Mesothelial cell of epicardium (in vitro differentiated cells): ENCODE measurements at places on chromosomes 5 and 9.

GRCh38 chr9:93886911-93887310, 68.2 kb downstream of the BARX1 start:
- peaks cover 47% of the 10 kb centered on the region for H3K27me3 ChIP-seq
- H3K27ac ChIP-seq: no peak overlapping the region
- no peaks in the 10 kb centered on the region for H3K4me1 ChIP-seq
- no peak overlapping the region for H3K4me3 ChIP-seq
- H3K36me3 ChIP-seq: no peaks in the 10 kb centered on the region
- DNase-seq: no peak

- peaks cover 7% of the 10 kb centered on the region for H3K4me1 ChIP-seq
- no peak overlapping the region for H3K4me3 ChIP-seq
- H3K27ac ChIP-seq: no peak overlapping the region
- no peaks in the 10 kb centered on the region for H3K27me3 ChIP-seq
- DNase-seq: no peak
- H3K36me3 ChIP-seq: no peaks in the 10 kb centered on the region
These were observed 142.6 kb downstream of the FAM114A2 start for GRCh38 chr5:153896117-153896516.

GRCh38 chr5:124764992-124765611, 18.7 kb upstream of the ZNF608 start:
- peaks cover 8% of the 10 kb centered on the region for H3K4me1 ChIP-seq
- H3K27ac ChIP-seq: no peak overlapping the region
- DNase-seq: no peak
- no peaks in the 10 kb centered on the region for H3K27me3 ChIP-seq
- H3K36me3 ChIP-seq: no peaks in the 10 kb centered on the region

DNA sequence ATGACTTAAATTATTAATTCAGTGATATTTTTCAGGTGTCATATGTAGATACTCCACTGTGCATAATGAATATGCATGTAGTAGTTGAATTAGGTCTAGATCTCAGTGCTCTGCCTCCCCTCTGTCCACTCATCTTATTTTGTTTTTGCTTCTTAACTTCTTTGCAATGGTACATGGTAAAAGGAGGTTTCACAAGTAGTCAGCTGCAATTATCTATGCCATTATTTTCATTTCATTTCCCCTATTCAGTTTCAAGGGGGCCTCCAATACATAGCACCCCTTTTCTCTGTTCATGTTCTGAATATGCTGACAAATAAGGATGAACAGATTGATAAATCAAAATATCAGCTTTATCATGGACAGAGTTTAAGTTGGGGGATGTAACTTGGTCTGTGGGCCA, 511.6 kb upstream of the ZNF608 start:
- H3K27ac ChIP-seq: no peak overlapping the region
- H3K4me1 ChIP-seq: peaks cover 12% of the 10 kb centered on the region
- no peak overlapping the region for H3K4me3 ChIP-seq
- H3K27me3 ChIP-seq: no peaks in the 10 kb centered on the region

GRCh38 chr5:102581011-102581410, 82.2 kb upstream of the SLCO6A1 start:
- no peaks in the 10 kb centered on the region for H3K36me3 ChIP-seq
- no peaks in the 10 kb centered on the region for H3K27me3 ChIP-seq
- no peak for DNase-seq
- peak overlapping the region; percentile 40 for H3K27ac ChIP-seq
- peaks cover 10% of the 10 kb centered on the region for H3K4me1 ChIP-seq

GRCh38 chr9:120830151-120830550, 12.6 kb downstream of the PSMD5 start:
- H3K27ac ChIP-seq: no peak overlapping the region
- H3K4me1 ChIP-seq: no peaks in the 10 kb centered on the region
- no peak for DNase-seq

DNA sequence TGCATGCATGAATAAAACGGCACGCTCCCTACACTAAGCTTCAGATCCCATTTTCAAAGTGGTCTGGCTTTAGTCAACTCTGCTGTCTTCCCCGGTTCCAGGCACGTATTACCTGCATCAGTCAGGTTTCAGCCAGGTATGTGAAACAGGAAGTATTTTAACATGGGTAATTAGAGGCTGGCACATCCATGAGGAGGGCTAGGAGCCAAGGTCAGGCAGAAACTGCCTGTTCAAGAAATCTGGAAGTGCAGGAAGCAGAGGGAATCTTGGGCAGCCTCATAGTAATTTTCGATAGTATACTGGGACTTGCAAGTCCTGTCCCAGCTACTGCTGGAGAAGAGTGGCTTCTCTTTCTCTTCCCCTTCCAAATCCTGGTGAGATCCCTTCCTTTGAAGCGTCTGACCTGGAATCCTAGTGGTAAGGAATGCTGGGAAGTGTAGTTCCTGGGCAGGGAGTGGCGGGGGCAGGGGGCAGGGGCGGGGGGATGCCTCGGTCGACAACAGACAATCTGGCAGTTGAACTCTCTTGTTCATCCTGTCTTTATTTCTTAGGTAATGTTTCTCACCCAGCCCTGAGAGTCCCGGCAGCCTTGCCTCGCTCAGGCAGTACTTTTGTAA, 403.1 kb downstream of the TLE4 start:
- no peak overlapping the region for H3K27ac ChIP-seq
- no peaks in the 10 kb centered on the region for H3K36me3 ChIP-seq
- no peak overlapping the region for H3K4me3 ChIP-seq

DNA sequence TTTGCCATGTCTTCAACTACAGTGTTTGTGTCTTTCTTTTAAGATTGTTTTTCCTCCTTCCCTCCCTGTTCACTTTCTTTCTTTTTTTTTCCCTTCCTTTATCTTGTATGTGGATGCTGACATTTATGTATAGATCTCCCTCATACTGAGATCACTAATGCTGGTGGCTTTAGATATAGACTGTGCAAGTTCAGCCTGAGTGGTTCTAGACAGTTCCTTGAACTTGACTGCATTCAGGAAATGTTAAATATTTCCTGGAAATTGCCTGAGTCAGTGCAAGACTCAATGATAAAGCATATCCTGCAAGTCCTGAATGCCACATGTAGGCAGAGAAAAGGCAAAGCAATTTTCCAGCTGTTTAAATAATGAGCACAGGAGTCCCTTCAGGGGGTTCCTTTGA, 182.5 kb upstream of the NR3C1 start:
- peak overlapping the region; percentile 70 for H3K27ac ChIP-seq
- peaks cover 60% of the 10 kb centered on the region for H3K4me1 ChIP-seq
- no peaks in the 10 kb centered on the region for H3K36me3 ChIP-seq
- no peaks in the 10 kb centered on the region for H3K27me3 ChIP-seq
- no peak for DNase-seq
- H3K4me3 ChIP-seq: no peak overlapping the region

DNA sequence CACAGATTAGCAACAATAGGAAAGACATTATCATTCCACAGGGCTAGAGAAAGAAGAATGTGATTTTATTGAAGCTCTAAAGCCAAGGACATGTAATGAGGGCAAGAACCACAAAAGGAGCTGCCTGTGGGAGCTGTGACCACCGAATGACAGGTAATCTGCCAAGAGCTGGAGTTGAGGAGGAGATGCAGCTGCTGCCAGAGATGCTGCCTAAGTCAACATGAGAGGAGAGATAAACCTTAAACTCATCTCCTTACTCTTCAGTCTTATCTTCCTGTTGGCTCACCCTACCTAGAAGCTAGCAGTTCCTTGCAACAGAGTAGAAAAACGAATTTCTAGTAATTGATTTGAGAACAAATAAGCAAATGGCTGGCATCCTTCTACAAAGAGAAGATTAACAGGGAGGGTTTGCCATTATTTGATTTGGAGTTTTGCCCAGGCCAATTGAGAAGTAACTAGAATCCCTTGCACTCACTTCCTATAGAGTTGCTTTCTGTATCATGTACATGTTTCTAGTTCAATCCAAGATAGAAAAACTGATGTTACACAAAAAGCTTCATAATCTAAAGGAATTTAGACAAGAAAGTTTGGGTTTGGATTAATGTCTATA, 539.2 kb downstream of the TLE1 start:
- H3K27ac ChIP-seq: no peak overlapping the region
- no peaks in the 10 kb centered on the region for H3K36me3 ChIP-seq
- H3K27me3 ChIP-seq: no peaks in the 10 kb centered on the region
- no peaks in the 10 kb centered on the region for H3K4me1 ChIP-seq

DNA sequence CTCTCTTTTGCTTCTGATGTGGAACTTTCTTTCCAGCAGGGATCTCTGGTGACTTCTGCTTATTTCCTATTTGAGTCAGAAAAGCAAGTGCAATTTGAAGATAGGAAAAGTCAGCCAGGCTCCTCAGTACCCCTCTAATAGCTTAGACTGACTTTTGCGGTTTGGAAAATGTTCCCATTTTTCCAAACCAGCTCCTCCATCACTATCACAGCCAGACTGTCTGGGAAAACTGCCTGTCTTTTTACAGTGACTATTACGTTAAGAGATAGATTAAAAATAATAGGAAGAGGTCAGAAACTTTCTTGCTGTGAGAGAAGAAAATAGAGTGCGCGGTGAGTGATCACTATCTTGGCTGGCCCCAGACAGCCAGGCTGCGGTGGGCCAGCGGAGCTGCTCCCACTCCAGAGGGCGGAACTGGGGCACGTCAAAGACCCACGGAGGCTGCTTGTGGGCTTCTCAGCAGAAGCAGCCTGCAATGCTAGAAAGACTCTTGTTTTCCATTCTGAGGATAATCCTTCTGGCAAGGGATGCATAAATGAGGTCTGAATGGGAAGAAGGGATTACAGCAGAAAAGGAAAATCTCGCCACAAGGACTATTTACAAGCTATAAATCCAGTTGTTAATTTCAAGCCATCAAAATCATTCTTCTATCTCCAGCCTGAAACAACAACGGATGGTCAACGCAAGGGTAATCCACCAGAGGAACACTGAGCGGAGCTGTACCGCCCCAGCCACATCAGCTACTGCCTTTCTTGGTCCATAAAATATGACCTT, 151.0 kb upstream of the MSX2 start:
- H3K36me3 ChIP-seq: no peaks in the 10 kb centered on the region
- peaks cover 48% of the 10 kb centered on the region for H3K4me1 ChIP-seq
- H3K27ac ChIP-seq: peak overlapping the region; percentile 73
- DNase-seq: no peak

GRCh38 chr5:100595152-100595811, 60.1 kb downstream of the FAM174A start:
- no peaks in the 10 kb centered on the region for H3K4me1 ChIP-seq
- H3K27ac ChIP-seq: no peak overlapping the region
- no peaks in the 10 kb centered on the region for H3K36me3 ChIP-seq
- peaks cover 6% of the 10 kb centered on the region for H3K27me3 ChIP-seq

DNA sequence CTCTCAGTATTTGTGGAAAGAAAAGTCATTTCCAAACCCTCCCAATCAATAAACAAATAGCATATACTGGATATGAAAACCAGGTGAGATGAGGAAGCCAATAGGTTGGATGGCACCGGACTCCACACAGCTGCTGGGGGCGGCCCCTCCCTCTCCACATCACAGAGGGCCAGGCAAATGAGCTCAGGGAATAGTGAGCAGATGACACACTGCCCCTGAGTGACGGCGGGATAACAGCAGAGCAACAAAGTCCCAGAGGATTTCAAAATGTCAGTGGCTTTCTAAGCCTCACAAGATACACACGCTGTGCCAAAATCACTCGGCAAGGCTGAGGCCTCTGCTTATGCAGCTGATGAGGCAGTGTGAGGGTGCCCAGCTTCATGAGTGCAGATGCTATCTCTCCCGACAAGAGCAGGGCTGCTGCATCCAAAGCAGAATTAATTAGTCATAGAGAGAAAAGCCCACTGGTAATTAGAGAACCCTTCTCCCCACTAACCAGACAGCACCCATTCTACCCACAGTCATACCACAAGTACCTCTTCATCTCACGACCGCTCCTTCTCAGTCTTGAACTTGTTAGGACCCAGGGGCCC, 235.0 kb upstream of the NFIL3 start:
- no peak overlapping the region for H3K4me3 ChIP-seq
- H3K27ac ChIP-seq: no peak overlapping the region
- peaks cover 11% of the 10 kb centered on the region for H3K27me3 ChIP-seq
- DNase-seq: no peak

GRCh38 chr5:171762903-171763302, 22.7 kb upstream of the SMIM23 start:
- H3K36me3 ChIP-seq: no peaks in the 10 kb centered on the region
- no peak for DNase-seq
- H3K4me3 ChIP-seq: no peak overlapping the region
- H3K4me1 ChIP-seq: no peaks in the 10 kb centered on the region
- no peak overlapping the region for H3K27ac ChIP-seq
- peaks cover 11% of the 10 kb centered on the region for H3K27me3 ChIP-seq
